Smooth muscle cell of bladder (primary cell): ENCODE measurements at places on chromosomes 12 and 14. TPM values are rescaled to one million over a fixed set of nuclear protein-coding genes. Genes with fewer than 3 reads are reported as not detected.

Gene CLEC4D
- total RNA-seq: not detected in 2 replicates

Gene SPIC
- total RNA-seq: not detected in 2 replicates

Gene ADAMTS20
- under 0.01 TPM in 1 of 2 replicates, not detected in the other for total RNA-seq

Gene ACSS3
- 14.5 and 22.3 TPM in 2 replicates for total RNA-seq

Gene PLEKHD1
- under 0.01 and 0.09 TPM in 2 replicates for total RNA-seq

Gene MIP
- total RNA-seq: not detected in 2 replicates

Gene SUPT16H
- 54.8 and 68.4 TPM in 2 replicates for total RNA-seq

Gene KRT80
- under 0.01 TPM in 2 replicates for total RNA-seq

Gene PPFIBP1
- 55.5 and 92.5 TPM in 2 replicates for total RNA-seq

Gene MFAP5
- total RNA-seq: 20.3 and 95.2 TPM in 2 replicates

Gene CAPZA3
- total RNA-seq: 0.14 TPM in 1 of 2 replicates, not detected in the other

Gene REM2
- 0.09 and 0.14 TPM in 2 replicates for total RNA-seq

Gene REC8
- total RNA-seq: 0.85 and 1.2 TPM in 2 replicates

Gene ASIC1
- total RNA-seq: 2.1 and 4.6 TPM in 2 replicates

Gene PIWIL1
- total RNA-seq: not detected in 2 replicates

Gene ARMH4
- total RNA-seq: 1.00 and 4.0 TPM in 2 replicates

Gene ALDH1L2
- 44.7 and 44.8 TPM in 2 replicates for total RNA-seq

Gene PHLDA1
- total RNA-seq: 39.1 and 40.9 TPM in 2 replicates

Gene GALNT8
- under 0.01 and 0.18 TPM in 2 replicates for total RNA-seq

Gene HNF1A
- 0.09 TPM in 1 of 2 replicates, not detected in the other for total RNA-seq

Gene RAD51AP1
- total RNA-seq: 1.3 and 1.7 TPM in 2 replicates

Gene RNASE3
- not detected in 2 replicates for total RNA-seq

Gene PLEKHA5
- total RNA-seq: 43.7 and 54.9 TPM in 2 replicates

Gene IL23A
- not detected in 2 replicates for total RNA-seq

Gene TAS2R19
- 4.0 and 4.1 TPM in 2 replicates for total RNA-seq

Gene GPR84
- 0.09 TPM in 1 of 2 replicates, not detected in the other for total RNA-seq

Gene PRKAG1
- 77.1 and 87.0 TPM in 2 replicates for total RNA-seq

Gene NGB
- total RNA-seq: not detected in 2 replicates

Gene ALKBH2
- total RNA-seq: 18.3 and 19.8 TPM in 2 replicates

Gene DUSP16
- total RNA-seq: 4.6 and 5.0 TPM in 2 replicates

Gene AGAP2
- total RNA-seq: 0.14 and 0.28 TPM in 2 replicates

Gene GXYLT1
- 7.5 and 8.3 TPM in 2 replicates for total RNA-seq

Gene AKAP6
- total RNA-seq: 1.00 and 2.7 TPM in 2 replicates

Gene GUCY2C
- not detected in 2 replicates for total RNA-seq

Gene GNB3
- 0.92 and 1.3 TPM in 2 replicates for total RNA-seq

Gene FGF6
- total RNA-seq: not detected in 2 replicates

Gene ENDOU
- not detected in 2 replicates for total RNA-seq

Gene SYCP3
- total RNA-seq: 0.14 and 0.46 TPM in 2 replicates

Gene DDX54
- 25.2 and 30.2 TPM in 2 replicates for total RNA-seq

Gene FAM186B
- total RNA-seq: 0.28 and 0.37 TPM in 2 replicates
